Adrenal gland (tissue), 19 donors: ENCODE measurements at places on chromosomes 12 and 14.

- no peak overlapping the region for H3K4me3 ChIP-seq
- H3K27ac ChIP-seq, result no peak overlapping the region
- no peaks in the 10 kb centered on the region for H3K27me3 ChIP-seq
- H3K36me3 ChIP-seq, result no peaks in the 10 kb centered on the region
- DNase-seq, result no peak
- peaks cover 8% of the 10 kb centered on the region for H3K4me1 ChIP-seq
Measured at GRCh38 chr12:92496790-92497189, 206.0 kb upstream of the PLEKHG7 start.

DNA sequence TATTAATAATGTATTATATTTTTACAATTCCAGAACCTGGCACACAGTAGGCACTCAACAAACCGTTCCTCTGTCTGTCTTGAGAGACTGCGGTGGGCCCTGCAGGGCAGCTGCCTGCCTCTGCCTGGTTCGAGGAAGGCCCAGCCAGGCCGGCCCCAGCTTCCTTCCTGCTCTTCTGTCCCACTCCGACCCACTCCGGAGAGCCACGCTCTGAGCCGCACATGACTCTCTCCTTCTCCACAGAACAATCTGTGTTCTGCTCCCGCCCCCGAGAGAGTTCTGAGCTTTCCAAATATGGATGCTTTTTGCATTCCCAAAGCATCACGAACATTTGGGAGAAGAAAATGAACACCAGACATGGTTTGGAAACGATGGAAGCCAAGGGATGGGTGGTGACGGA lies 57.3 kb downstream of the TTC7B start:
- H3K27me3 ChIP-seq, result no peaks in the 10 kb centered on the region
- peak overlapping the region; percentile 22 for H3K4me3 ChIP-seq
- no peaks in the 10 kb centered on the region for H3K36me3 ChIP-seq
- peaks cover 9% of the 10 kb centered on the region for H3K4me1 ChIP-seq
- peak overlapping the region; percentile 85 for H3K27ac ChIP-seq
- DNase-seq, result peak; percentile 44

GRCh38 chr12:45339035-45339434 lies 123.1 kb downstream of the ANO6 start:
- H3K36me3 ChIP-seq, result no peaks in the 10 kb centered on the region
- no peaks in the 10 kb centered on the region for H3K27me3 ChIP-seq
- no peak for DNase-seq
- H3K27ac ChIP-seq, result no peak overlapping the region
- no peaks in the 10 kb centered on the region for H3K4me1 ChIP-seq

- H3K27ac ChIP-seq, result no peak overlapping the region
- no peak overlapping the region for H3K4me3 ChIP-seq
- DNase-seq, result no peak
Measured at GRCh38 chr12:225012-225411, 11.1 kb upstream of the SLC6A12 start.

GRCh38 chr12:54932691-54933090 lies 51.9 kb downstream of the TESPA1 start:
- H3K36me3 ChIP-seq, result no peaks in the 10 kb centered on the region
- DNase-seq, result peak; percentile 42
- H3K4me1 ChIP-seq, result no peaks in the 10 kb centered on the region
- H3K27me3 ChIP-seq, result no peaks in the 10 kb centered on the region
